ENCODE measurements at places on chromosomes 7 and 10.

DNA sequence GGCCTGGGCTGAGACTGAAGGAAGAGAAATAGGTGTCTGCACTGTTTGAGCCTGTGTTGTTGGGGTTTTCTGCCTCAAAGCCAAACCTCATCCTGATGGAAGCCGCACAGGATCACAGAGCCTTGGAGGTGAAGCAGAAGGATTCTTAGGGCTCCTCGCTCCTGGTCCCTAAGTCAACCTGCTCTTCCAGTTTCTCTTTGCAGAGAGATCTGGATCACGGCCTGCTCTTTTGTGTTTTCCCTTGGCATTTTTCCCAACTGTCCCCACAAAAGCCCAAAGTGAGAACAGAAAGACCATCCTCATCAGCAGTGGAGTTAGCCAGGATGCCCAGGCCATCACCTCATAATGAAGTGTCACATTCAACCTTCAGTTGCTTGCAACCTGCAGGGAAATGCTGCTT, 20.3 kb upstream of the PPIA start:
- DNase-seq: no peak

DNA sequence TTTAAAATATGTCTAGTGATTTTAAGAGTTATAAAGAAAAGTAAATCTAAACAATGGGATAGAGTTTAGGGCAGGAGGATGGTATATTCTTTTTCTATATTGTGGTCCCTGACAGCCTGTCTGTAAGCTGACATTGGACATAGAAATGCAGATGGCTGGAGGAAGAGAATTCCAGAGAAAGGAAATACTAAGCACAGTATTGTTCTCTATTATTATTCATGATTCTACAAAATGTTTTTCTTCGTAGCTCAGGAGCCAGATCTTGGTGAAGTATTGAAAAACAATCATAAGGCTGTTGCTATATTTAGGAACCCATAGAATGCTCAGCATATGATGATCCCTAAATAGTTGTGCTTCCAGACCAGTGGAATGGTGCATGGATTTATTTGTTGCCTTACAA, 117.0 kb upstream of the FAM3C start:
- no peak for DNase-seq

DNA sequence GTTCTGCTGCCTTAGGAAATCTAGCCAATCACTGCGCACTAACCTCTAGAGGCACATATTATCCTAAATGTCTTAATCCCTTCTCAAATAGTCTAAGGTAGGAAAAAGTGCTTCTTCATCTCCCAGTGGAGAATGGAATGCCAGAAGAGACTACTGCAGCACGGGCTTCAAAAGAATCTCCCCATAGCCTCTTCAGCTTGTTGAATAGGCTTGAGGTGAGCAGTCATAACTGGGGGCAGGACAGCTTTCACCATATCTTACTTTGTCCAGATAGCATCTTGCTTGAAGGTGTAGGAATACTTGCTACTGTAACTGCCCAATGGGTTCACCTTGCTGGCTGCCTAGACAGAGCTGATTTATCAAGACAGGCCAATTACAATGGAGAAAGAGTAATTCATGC, 88.8 kb downstream of the MBL2 start:
- no peak for DNase-seq

DNA sequence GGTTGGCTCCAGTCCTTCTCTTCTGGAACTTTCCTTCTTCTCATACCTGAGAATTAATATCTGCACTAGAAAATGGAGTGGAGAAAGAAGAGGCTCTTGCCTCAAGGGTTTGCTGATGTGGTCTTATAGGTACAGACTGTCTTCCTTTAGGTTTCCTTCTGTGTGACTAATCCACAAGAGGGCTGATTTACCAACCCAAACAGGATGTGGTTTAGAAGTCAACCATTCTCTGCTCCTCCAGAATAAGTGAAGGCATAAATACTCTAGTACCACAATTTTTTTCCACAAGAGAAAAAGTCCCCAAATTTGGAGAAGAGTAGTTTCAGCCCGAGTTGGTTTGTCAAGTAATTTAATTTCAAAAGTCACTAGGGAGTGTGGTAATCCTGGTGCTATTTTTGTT, 85.8 kb downstream of the NRP1 start:
- DNase-seq: peak; percentile 89

DNA sequence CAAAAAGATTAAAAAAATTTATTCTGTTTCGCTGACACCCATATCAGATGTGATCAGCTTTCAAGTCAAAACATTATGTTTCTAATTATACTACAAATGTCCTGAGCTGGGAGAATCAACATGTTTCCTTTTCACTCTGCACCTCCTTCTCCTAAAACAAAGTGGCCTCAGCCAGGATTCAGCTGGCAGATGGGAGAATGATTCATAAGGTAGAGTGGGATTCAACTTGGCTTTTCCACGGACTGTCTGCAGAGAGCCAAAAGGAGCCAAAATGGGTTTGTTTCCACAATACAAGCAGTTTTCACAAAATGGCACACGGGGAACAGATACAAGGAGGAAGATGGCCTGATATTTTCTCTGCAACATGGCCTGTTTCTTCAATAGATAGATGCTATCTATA, 376.5 kb upstream of the PRKCQ start:
- no peak for DNase-seq

GRCh38 chr10:121580276-121581116, 17.7 kb downstream of the FGFR2 start:
- DNase-seq: no peak

DNA sequence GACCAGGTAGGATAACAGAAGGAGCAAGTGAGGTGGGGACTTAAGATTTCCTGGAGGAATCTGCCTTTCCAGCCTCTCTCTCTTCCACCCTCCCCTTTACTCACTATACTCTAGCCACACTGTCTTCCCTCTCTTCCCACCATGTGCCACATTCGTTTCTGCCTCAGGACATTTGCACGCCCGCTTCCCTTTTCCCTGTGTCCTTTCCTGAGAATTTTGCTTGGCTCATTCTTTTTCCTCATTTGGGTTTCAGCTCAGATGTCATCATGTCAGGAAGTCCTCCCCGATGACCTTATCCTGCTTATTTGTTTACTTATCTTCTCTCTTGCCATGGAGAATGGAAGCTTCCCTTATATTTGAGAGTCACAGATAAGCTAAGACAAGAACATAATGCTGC, 363.8 kb downstream of the PRPF18 start:
- no peak for DNase-seq

DNA sequence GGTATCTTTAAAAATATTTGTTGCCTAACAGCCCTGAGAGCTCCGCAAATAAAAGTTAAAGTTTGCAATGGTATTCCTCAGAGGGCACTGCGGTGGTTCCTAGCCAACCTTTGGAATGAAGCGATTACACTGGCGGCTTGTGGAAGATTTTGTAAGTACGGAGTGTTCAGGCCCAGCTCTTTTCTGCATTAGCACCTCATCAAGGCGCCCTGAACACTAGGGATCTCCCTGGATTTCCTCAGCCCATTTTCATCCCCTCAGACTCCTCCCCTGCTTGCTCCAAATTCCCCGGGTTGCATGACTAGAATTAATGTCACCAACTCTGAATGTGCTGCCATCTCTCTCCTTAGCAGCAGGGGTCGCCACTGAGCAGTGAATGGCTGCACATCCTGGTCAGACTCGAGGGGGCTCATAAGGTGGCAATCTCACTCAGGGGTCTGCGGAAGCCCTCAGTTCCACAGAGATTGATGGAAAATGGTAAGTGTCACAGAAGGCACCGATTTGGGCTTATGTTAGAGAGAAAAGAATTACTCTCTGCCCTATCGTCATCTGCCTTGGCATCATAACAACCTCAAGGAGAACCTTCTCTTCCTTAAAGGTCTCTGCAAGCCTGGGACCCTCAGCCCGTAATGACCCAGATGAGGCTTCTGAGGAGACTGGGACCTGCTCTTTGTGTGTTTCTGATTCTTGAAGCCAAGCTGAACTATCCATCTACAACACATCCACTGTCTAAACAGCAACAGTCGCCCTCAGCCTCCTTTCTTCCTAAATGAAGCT, 262.8 kb upstream of the AOAH start:
- peak; percentile 85 for DNase-seq

DNA sequence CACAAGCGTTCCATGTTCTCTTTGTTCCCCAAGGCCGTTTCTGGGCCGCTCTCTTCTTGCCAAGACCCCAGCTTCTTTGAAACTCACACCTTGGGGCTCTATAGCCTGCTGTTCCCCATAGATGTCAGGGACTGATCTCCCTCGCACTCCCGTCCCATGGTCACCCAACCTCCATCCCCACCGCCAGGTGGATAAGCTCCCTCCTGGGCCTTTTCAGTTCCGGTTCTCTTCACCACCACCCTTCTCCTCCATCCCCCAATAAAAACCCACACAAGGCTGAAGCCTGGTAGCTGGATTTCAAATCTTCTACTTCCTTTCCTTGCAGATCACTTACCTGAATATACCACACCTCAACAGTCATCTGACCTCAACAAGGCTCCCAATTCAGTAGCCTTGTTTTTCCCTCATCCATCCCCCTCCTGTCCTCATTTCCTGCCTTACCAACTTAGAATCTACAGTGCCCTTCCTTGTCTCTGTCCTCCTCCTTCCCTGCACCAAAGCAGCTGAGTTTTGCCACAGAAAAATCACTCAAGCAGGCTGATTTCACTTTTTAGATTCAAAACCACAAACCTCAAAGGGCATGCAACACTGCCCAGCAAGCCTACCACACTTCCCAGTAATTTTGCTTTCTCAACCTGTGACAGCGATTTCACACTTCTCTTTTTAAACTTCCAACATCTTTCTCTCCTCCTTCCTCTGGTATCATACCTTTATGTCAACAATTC, 7.7 kb downstream of the SLC37A3 start:
- DNase-seq: peak; percentile 65

DNA sequence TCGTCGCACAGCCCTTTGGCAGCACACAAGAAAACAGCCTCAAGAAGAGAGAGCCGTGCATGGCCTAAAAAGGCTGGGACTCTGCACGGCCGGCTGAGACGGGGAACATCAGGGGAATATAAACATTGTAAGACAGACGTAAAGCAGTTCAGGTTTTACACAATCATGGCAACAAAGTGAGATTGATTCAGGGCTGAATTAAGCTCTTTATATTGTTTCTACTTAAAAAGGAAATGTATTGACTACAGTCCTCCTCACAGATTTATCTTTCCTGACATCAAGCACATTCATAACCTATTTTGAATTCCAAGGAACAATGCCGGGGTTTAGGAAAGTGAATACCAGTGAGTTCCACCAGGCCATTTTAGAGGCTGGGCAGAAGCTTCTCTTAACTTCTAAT, 25.2 kb downstream of the SORBS1 start:
- no peak for DNase-seq

GRCh38 chr7:137626469-137627067, 220.2 kb downstream of the DGKI start:
- peak; percentile 50 for DNase-seq

DNA sequence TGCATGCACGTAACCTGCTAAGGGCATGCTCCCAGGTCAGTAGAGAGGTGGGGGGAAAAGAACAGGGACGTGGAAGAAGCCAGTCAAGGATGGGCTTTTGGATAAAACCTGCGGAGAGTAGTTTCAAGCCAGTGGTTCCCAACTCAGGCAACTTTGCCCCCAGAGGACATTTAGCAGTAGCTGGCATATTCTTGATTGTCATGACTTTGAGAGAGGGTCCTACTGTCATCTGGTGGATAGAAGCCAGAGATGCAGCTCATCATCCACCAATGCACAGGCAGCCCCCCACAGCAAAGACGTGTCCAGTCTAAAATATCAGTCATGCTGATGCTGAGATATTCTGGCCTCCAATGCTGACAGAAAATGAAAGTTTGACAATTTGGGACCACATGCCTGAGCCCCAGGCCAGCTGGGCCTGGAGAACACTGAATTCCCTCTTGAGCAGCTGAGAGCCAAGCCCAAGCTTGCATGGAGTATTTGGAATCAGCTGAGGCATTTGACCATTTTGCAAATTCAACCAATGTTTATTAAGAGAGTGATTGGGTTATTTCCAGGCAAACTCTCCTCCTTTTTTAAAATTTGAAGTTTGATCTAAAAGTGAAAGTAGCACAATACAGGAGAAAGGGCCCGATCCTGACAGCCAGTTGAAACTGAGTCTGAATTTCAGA, 110.0 kb upstream of the C7orf33 start:
- DNase-seq: no peak

DNA sequence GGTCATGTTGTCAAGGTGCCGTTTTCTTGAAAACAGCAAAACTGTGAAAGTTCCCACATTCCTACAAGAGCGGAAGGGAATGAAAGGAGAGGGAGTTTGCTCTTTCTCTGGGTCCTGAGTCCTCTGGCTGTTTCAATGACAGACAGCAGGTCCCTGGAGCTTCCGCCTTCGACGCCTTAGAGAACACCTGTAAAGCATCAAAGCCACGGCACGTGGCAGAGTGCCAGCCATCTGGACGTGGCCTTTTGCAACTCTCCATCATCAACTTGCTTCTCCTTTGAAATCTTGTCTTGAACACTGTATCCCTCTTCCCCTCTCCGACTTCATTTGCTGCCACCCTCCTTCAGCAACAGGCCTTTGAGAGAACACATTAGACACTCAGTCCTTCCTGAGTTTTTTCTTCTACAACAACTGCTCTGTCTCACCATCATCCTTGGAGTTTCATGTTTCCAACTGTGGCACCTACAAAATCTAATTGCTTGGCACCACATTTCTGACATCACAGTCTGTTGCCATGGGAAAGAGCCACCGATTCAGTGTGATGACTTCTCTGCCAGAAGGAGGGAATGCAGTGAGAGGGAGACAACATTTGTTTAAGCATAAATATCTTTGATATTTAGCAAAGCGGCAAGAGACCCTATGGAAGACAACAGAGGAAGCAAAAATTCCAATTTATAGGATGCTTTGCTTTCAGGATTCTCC, 204.9 kb upstream of the PTER start:
- no peak for DNase-seq

DNA sequence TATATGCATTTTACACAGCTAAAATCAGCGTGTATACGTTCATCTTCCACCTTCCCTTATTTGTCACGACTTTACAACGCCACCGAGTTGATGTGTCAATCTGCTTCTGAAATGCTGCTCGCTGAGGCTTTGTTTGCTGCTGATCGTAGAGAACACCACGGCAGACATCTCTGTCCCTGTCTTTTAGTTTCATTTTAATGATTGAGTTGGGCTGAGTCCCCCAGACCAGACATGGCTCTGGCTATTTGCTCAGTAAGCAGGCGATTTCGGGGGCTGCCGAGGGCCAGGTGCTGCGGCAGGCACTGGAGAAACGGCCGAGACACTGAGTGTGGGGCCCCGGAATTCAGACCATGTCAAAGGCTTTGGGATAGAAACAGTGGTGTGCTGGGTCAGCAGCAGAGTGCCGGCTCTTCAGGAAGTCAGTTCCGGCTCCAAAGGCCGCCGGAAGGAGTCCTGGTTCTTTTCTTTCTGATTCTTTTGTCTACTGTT, 5.0 kb downstream of the LRRC27 start:
- no peak for DNase-seq

GRCh38 chr10:110216942-110217661, 9.7 kb downstream of the MXI1 start:
- DNase-seq: no peak

DNA sequence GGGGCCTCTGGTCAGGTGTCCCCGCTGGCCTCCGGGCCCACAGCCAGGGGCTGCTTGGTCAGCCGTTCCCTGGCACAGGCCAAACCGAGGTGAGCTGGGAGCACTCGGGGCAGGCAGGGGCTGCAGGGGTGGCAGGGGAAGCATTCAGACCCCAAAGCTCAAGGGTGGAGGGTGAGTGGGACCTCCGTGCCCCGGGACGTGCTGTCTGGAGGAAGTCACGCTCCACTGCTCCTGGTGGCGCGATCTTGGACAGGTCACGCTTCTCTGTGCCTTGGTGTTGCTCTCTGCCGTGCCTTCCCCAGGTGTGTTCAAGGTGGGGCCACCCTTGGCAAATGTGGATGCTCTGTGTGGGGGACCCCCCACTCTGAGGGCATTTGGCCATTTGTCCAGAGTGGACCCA, 24.6 kb upstream of the ELFN1 start:
- DNase-seq: no peak

GRCh38 chr7:138546064-138546619, 86.1 kb downstream of the TRIM24 start:
- DNase-seq: no peak

- no peak for DNase-seq
Measured at GRCh38 chr10:60803433-60803832, 25.2 kb downstream of the CDK1 start.
